ENCODE measurements at places on chromosomes 13 and 19. TPM values are rescaled to one million over a fixed set of nuclear protein-coding genes. Genes with fewer than 3 reads are reported as not detected.

- no peaks in the 10 kb centered on the region for H3K27me3 ChIP-seq
- H3K4me3 ChIP-seq = no peak overlapping the region
Measured at GRCh38 chr13:51626749-51627148, 42.5 kb downstream of the WDFY2 start.

DNA sequence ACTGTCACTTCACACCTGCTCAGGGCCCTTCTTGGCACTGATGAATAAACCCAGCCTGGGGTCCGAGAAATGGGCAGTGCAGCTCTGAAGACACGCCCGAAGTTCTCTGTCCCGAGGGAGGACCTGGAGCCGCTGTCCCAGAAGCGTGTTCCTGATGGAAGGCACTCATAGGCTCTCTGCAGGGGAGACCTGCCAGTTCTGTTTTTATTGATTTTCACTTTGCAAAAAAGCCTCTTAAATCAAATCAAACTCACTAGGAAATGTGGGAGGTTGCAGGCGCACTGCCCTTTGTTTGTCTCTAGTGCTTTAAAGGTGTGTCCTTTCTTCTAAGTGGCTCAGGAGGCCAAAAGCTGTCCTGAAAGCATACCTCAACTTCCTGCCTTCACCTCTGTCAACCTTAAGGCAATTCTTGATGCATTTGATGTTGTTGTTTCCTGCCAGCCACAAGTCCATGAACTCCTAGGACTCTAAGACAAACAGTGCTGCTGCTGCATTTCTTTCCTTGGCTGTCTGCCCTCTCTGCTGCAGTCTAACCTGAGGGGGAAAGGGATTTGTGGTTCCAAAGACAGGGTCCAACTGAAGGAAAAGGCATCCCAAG lies 663.2 kb downstream of the UQCRFS1 start:
- H3K27ac ChIP-seq = no peak overlapping the region
- no peaks in the 10 kb centered on the region for H3K36me3 ChIP-seq
- H3K27me3 ChIP-seq = no peaks in the 10 kb centered on the region
- no peaks in the 10 kb centered on the region for H3K4me1 ChIP-seq
- H3K4me3 ChIP-seq = no peak overlapping the region
- no peak for DNase-seq

GRCh38 chr19:18745931-18746330 lies 45.2 kb downstream of the COMP start:
- H3K27me3 ChIP-seq = no peaks in the 10 kb centered on the region
- no peaks in the 10 kb centered on the region for H3K4me1 ChIP-seq
- H3K27ac ChIP-seq = no peak overlapping the region
- no peak for DNase-seq

The SCEL gene
- 0.29 TPM for polyA plus RNA-seq

- DNase-seq = no peak
- H3K27ac ChIP-seq = no peak overlapping the region
- no peaks in the 10 kb centered on the region for H3K36me3 ChIP-seq
- no peaks in the 10 kb centered on the region for H3K4me1 ChIP-seq
- no peak overlapping the region for H3K4me3 ChIP-seq
Measured at GRCh38 chr13:51923983-51924539, 62.3 kb downstream of the CCDC70 start.

The MISP3 gene
- 2.2 TPM for polyA plus RNA-seq

DNA sequence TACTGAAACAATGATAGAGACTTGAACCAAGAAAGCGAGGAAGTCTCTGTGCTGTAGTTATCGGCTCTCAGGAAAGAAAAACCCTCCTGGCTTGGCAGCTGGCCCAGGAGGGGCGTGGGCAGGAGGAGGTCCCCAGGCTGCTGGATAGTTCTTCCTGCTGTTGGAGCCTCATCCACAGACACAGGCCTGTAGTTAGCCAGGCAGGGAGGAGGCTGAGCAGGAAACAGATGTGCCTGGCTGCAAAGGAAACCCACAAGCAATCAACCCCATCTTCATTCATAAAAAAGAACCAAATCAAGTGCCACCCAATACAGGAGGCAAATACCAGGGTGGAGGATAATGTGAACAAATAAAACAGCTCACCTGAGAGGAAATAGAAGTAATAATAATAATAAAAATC lies 86.2 kb downstream of the IRS2 start:
- no peak overlapping the region for H3K27ac ChIP-seq
- no peak overlapping the region for H3K4me3 ChIP-seq

DNA sequence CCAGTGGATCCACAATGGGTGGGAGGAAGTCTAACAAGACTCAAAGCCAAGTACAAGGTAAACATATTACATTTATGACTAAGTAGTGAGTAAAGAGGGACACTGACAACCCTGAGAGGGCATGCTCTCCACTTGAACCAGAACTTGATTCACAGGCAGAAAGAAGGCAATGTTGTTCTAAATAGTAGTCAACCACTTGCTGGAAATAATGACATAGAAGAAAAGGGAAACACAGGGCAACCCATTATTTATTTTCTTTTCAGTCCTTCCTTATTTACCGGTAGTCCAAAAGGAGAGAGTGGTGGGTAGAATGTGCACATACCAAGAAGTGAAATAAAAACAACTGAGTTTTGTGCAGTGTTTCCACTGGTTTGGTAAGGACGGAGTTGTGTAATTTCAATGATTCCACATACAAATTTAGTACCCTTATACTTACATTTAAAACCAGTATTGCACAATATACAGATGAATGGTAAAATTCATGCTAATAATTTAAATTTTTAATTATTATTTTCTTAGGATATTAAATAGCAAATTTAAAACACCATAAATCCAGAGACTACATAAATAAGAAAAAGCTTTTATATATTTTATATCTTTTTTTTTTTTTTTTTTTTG lies 65.9 kb downstream of the ENOX1 start:
- DNase-seq = no peak
- H3K27ac ChIP-seq = no peak overlapping the region
- H3K4me3 ChIP-seq = no peak overlapping the region

DNA sequence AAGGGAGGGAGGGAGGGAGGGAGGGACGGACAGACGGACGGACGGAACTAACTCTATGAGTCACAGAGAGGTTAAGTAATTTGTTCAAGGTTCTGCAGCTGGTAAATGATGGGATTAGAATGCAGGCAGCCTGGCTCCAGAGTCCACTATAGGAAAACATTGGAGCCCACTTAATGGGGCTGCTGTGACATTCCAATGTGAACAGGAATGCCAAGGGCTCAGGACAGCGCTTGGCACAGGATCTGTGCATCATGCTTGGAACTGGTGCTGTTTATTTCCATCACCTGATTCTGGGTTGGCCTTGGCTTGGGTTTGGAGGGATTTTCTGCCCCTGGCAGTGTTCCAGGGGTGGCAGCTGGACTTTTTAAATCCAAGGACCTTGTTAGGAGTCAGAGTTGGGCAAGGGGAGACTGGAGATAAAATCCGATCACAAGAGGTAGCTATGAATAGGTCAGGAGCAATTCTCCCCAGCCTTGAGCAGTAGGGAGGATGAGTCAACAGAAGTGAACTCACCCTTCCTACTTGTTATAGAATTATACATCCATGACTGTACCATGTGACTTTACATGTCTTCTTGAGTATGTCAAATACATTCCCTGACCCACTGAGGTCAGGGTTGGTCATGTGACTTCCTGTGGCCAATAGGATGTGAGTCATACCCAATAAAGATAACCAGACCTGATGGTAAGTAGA lies 7.8 kb upstream of the HIF3A start:
- H3K4me3 ChIP-seq = no peak overlapping the region
- no peaks in the 10 kb centered on the region for H3K27me3 ChIP-seq
- H3K4me1 ChIP-seq = peaks cover 3% of the 10 kb centered on the region
- no peak for DNase-seq

- peak overlapping the region; percentile 94 for H3K27ac ChIP-seq
- H3K27me3 ChIP-seq = no peaks in the 10 kb centered on the region
- DNase-seq = no peak
- peaks cover 25% of the 10 kb centered on the region for H3K36me3 ChIP-seq
- H3K4me1 ChIP-seq = peaks cover 34% of the 10 kb centered on the region
Measured at GRCh38 chr13:76992548-76993001, 694 bp downstream of the CLN5 start.

DNA sequence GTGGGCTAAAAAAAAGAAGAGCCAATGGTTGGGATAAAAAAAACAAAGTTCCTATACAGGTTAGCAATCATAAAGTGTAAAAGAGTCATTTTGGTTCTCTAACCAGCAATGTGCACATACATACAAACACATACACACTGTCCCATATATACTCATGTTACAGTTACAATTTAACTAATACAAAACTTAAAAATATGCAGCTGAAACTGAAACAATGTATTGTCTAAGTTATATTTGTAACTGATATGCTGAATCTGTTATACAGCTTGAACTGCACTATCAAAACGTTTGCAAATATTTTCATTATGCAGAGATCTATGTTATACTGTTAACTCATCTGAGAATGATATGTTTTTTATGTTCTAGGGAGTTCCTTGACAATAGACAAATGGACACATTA lies 173.7 kb downstream of the KLF12 start:
- no peak overlapping the region for H3K4me3 ChIP-seq
- no peaks in the 10 kb centered on the region for H3K27me3 ChIP-seq
- H3K36me3 ChIP-seq = no peaks in the 10 kb centered on the region
- H3K4me1 ChIP-seq = peaks cover 13% of the 10 kb centered on the region

The CEACAM5 gene
- polyA plus RNA-seq = not detected

The ZNF575 gene
- 1.9 TPM for polyA plus RNA-seq

DNA sequence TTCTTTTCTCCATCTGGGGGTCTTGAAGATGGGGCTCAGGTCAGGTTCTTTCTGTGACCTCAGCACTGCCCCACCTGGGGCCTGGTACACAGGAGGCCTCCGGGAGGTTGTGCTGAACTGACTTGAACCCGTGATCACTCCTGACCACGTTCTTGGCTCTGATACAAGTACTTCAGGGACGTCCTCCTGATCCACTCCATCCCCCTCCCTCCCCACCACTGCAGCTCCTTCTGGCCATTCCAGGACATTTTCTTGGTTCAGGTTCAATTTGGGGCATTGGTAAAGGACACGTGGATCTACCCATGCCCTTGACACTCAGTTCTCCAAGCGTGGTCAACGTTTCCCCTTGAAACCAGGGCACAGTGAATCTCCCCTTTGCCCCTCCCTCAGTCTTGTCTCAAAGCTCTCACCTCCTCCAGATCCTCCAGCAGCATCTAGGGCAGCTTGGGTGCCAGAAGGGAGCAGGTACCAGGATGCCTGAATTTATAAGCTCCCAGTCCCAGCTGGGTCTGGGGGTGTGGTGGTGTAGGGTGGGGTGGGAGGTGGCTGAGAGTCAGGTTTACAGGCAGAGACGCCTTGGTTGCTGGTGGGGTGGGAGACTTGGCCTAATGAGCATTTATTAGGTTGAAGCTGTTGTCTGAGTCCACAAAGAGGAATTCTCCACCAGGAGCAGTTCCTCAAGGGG lies at the start of gene KLK15:
Gene KLK15 (minus strand): TSS at position 458 of the 685 bp plus-strand sequence. CDS start 2,082 bp downstream, outside the sequence.
- H3K4me3 ChIP-seq = no peak within 1 kb of the TSS
- DNase-seq = peak; percentile 36
- peaks cover 49% of the 10 kb centered on the region for H3K27me3 ChIP-seq
- H3K36me3 ChIP-seq = no peaks in the 10 kb centered on the region

DNA sequence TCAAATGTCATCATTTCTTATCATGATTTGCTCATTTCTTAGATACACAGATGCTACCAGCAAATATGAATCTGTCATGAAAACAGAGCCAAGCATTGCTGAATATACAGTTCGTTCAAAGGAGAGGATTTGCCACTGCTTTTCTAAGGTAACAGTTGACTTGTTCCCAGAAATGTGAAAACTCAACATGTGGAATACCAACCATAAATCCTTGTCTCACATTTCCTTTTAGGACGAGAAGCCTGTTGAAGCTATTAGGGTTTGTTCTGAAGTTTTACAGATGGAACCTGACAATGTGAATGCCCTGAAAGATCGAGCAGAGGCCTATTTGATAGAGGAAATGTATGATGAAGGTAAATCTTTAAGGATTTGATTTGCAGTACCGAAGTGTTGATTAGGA lies 86.7 kb downstream of the DNAJC3 start:
- no peak overlapping the region for H3K4me3 ChIP-seq
- peaks cover 97% of the 10 kb centered on the region for H3K36me3 ChIP-seq
- no peak overlapping the region for H3K27ac ChIP-seq
- no peaks in the 10 kb centered on the region for H3K4me1 ChIP-seq

The CEACAM8 gene
- 0.33 TPM for polyA plus RNA-seq

GRCh38 chr19:3263866-3264265 lies 39.4 kb downstream of the CELF5 start:
- no peaks in the 10 kb centered on the region for H3K4me1 ChIP-seq
- DNase-seq = no peak
